ENCODE measurements at places on chromosomes 1 and 21.

DNA sequence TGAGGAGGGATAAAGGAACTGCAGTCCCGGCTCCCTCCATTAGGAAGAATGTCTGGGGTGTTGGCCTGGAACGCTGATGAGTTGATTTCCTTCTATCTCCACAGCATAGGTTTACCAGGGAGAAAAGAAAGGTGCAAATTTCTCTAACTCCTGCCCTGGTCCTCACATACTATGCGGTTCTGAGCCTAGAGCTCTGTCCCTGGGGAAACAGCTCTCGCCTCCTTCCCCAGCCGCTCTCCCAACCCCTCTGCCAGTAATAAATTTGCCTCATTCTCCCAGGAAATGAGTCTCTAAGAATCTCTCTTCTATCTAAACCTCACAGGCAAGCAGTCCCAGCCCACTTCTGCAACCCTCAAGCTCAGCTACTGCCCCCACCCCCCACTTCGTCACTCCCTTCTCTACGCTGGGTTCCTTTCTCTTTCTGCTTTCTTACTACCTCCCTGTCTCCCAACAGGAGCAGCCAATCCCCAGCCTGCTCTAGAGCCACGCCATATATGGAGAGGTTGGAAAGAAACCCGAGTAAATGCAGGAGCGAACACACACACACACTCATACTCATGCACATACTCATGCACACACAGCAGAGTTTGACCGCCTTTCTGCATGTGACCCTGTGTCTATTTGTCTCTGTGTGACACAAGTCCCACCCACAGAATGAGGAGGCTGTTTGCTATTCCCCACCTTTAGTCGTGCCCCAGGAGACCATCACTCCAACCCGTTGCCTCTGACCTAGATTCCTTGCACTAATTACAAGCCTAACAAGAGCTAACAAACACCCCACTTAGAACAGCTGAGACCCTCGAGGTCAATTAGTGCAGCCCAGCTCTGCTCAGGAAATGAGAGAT, 13.4 kb downstream of the PLEKHO1 start:
- no peak for DNase-seq

GRCh38 chr1:86507935-86508582, 38.8 kb upstream of the CLCA4 start:
- DNase-seq: no peak

- DNase-seq: no peak
These were observed 49.0 kb downstream of the RAB3B start for GRCh38 chr1:51941528-51941927.

DNA sequence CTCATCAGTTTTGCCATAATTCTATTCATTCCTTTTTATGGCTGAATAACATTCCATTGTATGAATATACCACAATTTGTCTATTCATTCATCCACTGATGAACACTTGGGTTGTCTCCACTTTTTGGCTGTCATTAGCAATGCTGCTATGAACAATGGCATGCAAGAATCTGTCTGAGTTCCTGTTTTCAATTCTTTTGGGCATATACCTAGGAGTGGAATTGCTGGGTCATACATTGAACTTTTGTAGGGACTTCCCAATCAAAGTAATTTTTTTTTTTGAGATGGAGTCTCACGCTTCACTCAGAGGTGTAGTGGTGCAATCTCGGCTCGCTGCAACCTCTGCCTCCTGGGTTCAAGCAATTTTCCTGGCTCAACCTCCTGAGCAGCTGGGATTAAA, 34.9 kb downstream of the AADACL4 start:
- DNase-seq: no peak

- no peak for DNase-seq
These were observed 5.3 kb downstream of the MAN1C1 start for GRCh38 chr1:25621876-25622275.

DNA sequence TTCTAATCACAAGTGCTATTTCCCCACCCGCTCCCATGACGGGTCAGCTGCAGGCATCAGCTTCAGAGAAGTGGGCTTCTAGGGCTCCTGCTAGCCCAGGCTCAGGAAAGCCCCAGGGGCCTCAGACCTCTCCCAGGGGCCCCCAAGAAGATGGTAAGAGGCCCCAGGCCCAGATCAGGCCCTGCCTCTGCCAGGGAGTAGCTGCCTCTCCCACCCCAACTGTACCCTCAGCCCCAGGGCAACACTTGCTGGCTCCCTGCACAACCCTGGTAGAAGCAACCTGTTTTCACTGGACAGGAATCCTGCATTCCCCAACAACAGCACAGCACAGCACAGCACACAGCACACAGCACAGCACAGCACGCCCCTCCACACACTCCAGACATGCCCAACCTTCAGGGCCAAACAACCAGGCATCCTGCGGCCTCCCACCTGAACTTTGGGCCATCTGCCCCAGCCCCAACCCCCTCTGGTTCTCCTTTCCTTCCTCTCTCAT, 6.5 kb downstream of the BLACAT1 start:
- no peak for DNase-seq

- no peak for DNase-seq
These were observed 32.9 kb downstream of the GRHL3 start for GRCh38 chr1:24351918-24352627.

DNA sequence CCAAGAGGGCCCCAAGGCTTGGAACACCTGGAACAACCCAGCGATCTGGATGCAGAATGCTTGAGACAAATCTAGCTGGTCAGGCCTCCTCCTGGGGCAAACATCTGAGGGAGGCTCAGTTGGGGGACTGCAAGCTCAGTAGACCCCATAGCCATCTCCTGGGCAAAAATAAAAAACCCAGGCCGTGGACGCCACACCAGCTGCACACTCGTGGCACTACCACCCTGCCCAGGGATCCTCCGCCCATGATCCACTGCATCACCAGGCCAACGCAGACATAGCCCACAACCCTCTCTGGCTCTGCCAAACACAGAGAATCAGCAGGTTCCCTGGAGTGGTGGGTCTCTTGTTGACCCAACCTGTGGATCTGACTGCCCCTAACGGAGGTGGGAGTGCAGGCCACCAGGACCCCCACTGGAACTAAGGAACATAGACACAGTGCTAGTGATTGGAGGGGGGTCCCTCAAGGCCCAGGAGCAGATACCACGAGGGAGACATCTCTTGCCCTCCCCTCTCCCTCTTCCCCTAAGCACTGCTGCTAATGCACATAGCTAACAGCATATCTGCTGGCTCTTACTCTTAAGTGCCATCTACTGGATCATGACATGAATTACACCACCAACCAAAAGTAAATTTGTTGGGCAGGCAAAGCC, 147.2 kb downstream of the CHD1L start:
- no peak for DNase-seq

DNA sequence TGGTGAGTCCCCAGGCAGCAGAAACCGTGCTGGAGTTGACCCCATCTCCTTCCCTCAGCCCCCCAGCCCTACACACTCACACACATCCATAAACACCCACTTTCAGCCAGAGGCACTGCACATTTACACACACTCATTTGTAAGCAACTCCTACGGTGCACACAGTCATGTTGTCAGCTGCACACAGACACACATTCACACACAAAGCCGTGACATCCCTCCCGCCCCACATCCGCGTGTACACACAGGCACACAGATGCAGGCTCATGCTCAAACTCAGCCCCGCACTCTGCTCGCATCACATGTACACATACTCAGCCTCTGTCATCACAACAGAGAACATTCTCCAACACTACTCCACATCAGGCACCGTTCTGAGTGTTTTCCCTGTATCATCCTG, 47.6 kb downstream of the LACTBL1 start:
- peak; percentile 18 for DNase-seq

DNA sequence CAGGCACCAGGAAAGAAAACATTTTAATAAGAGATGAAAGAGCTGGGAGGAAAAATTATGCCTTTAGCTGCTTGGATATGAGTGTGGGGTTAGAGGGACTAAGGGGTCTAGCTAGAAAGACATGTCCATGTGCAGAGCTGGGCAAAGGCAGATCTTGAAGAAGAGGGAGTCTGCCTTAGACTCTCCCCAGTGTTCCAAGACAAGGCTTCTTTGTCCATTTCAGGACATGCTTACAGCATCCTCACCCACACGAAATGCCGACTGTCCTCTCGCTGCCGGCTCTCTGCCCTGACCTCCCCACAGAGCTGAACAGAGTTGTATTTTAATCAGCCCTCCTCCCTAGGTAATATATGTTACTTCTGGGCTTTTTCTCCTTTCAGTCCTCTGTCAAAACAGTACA, 100.7 kb upstream of the ATP1B1 start:
- DNase-seq: no peak

DNA sequence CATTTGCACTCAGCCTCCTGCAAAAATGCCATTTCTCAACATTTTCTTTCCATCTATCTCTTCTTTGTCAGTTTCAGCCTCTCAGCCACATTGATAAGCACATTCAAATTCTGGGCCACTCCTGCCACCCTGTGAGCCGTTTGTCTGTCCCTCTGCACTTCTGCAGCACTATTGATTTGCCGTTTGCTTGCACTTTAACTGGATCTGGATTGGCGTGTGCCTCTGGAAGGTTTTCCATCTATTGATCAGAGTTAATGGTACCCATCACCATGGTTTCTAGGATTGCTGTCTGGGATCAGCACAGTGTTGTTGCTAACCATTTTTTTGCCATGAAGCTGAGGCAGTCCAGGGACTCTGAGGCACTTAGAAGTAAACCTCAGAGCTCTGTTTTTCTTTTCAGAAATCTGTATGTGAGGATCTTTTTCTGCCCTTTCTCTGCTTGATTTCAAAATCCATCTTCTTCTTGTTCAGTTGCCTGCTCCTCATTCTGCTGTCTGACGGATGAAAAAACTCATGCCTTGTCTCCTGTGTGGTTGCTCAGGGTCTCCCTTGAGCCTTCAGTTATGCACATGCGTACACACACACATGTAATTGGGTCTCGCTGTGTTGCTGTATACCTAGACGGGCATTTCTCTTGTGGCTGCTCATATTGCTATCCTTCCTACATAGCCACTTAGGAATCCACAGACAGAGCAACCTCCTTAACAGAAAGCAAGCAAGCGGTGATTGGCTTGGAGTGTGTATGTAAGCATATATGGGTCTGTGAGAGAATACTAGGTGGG, 67.9 kb downstream of the NOS1AP start:
- no peak for DNase-seq

DNA sequence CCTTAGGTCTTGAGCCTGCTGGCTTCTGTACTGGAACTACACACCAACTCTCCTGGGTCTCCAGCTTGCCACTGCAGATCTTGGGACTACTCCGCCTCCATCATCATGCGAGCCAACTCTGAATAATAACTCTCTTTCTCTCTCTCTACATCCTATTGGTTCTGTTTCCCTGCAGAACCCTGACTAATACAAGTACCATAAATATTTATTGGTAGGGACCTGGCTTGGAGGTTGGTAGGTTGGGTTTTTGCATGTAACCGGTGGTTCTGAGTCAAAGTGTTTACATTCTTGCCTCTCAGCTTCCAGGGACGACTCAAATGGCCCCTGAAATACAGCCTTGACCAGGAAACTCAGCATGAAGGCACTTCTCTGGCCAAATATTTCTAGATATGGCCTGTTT, 110.4 kb downstream of the KCND3 start:
- DNase-seq: no peak

- DNase-seq: no peak
These were observed 95.3 kb upstream of the KIAA0040 start for GRCh38 chr1:175287849-175288248.

DNA sequence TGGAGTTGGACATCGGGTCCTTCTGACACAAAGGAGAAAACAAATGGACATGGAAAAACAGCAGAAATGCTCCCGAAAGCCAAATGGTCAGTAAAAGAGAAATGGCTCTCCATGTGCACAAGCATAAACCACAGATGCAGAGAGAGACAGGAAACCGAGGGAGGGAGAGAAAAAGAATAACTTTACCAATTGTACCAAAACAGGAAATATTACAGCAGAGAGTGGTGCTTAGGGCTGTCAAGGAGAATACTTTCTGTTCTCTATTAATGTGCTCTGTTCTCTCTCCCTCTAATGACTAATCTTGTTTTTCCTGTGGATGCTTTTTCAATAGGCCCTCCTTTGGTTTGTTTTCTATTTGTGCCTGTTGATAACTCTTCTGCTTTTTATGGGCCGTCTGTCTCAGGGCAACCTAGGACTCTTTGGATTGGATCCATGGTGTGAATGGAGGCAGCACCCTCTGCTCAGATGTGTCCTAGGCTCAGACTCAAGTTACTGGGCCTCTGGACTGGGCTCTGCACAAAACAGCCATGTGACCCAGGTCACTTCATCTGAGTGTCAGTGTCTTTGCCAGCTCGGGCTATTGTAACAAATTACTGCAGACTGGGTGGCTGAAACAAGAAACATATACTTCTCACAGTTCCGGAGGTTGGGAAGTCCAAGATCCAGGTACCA, 663.0 kb downstream of the NPHP4 start:
- no peak for DNase-seq

GRCh38 chr1:220924331-220924970, 45.2 kb downstream of the HLX start:
- no peak for DNase-seq

DNA sequence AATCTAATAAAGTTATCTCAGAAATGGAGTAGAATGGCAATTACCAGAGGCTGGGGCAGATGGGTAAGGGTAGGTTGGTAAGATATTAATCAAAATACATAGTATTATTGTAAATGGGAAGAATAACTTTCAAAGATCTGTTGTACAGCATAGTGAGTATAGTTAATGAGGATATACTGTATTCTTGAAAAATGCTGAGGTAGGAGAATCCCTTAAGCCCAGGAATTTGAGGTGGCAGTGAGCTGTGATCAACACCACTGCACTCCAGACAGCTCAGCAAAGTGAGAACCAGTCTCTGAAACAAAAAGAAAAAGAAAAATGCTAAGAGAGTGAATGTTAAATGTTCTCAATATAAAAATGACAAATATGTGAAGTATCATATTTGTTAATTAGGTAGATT, 1033.7 kb downstream of the KCNT2 start:
- DNase-seq: no peak

Measured in activated naive CD4-positive, alpha-beta T cell treated with anti-CD3 and anti-CD28 coated beads, Interleukin-2, amount 10 ng/mL, durations not matched to agents 7 days and 5 days (primary cell).